Activated CD4-positive, alpha-beta T cell treated with anti-CD3 and anti-CD28 coated beads, Interleukin-2, amount 50 U/mL, for 48 hours (primary cell): ENCODE measurements at places on chromosomes 1 and 21.

DNA sequence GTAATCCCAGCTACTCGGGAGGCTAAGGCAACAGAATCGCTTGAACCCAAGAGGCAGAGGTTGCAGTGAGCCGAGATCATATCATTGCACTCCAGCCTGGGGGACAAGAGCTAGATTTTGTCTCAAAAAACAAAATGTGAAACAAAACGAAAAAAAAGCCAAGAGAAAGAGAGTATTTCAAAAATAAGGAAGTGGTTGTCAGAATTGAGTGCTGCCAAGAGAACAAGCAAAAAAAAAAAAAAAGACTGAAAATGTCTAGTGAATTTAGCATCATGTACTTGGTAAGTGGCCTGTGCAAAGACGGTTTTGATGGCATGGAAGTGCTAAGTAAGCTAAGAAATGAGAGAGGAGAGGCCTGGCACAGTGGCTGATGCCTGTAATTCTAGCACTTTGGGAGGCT, 14.3 kb downstream of the KPNA6 start:
- no peak for DNase-seq

DNA sequence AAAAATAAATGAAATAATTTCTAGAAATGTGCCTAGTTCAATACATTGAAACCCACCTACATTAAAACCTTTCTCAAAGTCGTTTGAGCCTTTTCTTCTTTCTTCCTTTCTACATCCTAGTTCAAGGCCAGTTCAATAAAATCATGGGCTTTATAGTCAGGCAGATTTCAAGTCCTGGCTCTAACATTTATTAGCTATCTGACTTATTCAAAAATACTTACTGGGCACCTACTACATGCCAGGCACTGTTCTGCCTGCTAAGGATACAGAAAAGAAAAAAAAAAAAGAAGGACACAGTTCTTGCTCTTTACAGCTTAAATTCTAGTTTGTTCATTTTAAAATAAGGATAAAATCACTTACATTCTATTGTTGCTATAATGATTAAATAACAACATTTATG, 134.2 kb upstream of the FGGY start:
- no peak for DNase-seq

- DNase-seq, result no peak
Measured at GRCh38 chr1:223617323-223618070, 48.0 kb downstream of the CAPN8 start.

DNA sequence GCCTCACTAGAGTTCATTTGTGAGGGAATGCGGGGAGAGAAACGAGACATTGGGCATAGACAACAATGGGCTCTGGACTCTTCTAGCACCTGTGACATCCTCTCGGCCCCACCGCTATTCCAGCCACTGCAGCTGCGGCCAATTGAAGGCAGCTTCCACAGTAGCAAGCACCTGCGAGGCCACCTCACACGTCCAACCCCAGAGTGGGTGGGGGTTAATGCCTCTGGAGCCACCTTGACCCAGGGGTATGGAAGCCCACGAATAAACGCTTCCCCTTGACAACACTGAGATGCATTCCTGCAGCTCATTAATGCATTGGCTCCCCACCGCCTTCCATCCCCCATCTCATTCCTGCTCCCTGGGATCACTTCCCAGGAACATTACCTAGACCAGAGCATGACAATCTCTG, 104.4 kb downstream of the GLIS1 start:
- DNase-seq, result no peak

DNA sequence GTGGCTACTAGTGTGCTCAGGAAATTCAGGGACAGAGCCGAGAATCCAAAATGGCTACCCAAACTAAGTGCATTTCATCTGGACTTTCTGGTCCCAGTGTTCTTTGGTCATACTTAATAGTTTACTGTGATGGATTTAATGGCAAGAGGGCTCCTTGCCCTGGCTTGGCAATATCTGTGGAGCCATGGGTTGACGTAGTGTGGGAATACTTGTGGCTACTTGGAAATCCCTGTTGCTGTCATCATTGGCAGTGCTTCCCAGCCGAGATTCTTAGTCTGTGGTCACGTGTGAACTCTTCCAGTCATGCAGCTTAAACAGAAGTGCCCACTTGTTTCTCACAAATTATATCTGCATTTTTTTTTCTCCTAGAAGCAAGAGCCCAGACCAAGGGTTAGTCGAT, 198.9 kb downstream of the HS2ST1 start:
- DNase-seq, result no peak

DNA sequence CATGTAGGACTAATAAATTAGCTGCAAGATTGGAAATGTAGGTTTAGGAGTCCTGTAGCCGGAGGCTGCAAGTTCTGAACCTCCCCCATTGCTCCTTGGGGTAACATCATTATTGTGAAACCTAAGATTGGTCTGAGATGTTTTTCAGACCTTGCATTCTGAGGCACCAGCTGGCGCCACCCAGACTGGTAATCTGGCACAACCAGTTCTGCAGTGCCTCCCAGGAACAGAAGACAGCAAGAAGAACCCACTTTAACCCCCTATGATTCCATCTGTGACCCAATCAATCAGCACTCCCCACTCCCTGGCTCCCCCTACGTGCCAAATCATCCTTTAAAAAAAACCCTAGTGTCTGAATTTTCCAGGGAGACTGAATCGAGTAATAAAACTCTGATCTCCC, 11.6 kb upstream of the DNAJC6 start:
- no peak for DNase-seq

GRCh38 chr1:220748089-220748934, at the start of gene MTARC2:
Gene MTARC2 (plus strand): TSS chr1:220748322. CDS start chr1:220748532, 210 bp downstream.
- peak; percentile 8 for DNase-seq

- no peak for DNase-seq
Measured at GRCh38 chr1:25072461-25072860, 142.4 kb upstream of the RUNX3 start.

DNA sequence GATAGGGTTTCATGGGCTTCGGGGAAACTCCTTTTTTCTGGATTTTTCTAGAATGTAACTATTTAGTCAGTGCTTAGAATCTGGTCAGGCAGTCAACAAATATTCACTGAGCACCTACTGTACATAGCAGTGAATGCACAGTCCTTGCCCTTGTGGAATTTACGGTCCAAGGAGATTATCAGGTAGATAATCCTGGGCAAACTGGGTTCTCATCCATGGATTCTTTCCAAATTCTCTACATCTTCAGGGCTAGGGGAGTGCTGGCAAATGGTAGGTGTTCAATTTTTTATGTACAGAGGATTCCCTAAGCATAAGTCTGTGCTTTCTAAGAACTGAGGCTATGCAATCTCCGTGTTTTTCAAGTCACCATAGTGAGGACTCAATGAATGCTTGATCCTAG, 140.7 kb upstream of the CD34 start:
- no peak for DNase-seq

GRCh38 chr1:21217812-21218596, 41.3 kb upstream of the EIF4G3 start:
- DNase-seq, result peak; percentile 72

- no peak for DNase-seq
Measured at GRCh38 chr1:56526571-56527174, 52.7 kb downstream of the PLPP3 start.

DNA sequence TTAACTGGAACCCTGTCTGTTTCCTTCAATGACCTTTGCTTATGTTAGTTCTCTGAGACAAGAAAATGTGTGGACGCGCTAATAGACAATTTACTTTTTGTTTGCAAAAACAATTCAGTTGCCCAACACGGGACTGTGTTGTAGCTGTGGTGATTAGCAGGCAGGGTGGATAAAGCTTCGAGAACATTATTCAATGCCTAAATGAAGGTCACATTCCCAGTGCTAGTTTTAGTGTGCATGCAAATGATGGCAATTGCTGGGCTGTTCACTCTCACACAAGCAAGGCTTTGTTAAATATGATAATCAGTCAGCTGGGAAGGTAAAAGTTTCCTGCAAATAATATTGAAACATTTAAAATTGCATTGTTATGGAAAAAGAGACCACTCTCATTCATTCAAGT, 188.4 kb downstream of the BACH1 start:
- DNase-seq, result no peak

DNA sequence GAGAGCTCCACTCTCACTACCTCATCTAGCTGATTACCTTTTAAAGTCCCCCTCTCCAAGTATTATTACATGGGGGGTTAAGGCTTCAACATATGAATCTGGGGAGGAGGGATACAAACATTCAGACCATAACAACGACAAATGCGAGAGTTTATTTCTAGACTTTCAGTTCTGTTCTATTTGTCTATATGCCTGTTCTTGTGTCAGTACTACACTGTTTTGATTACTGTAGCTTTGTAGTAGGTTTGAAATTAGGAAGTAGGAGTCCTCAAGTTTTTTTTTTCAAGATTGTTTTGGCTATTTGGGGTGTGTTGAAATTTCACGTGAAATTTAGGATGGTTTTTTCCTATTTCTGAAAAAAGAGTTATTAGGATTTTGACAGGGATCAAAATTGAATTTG, 16.3 kb downstream of the ZMYM4 start:
- DNase-seq, result no peak

GRCh38 chr1:151159373-151159772, 2.9 kb downstream of the TNFAIP8L2 start:
- no peak for DNase-seq

- no peak for DNase-seq
Measured at GRCh38 chr1:196557797-196558196, 50.4 kb downstream of the KCNT2 start.

GRCh38 chr21:27045281-27045985, 78.5 kb upstream of the ADAMTS5 start:
- DNase-seq, result no peak

DNA sequence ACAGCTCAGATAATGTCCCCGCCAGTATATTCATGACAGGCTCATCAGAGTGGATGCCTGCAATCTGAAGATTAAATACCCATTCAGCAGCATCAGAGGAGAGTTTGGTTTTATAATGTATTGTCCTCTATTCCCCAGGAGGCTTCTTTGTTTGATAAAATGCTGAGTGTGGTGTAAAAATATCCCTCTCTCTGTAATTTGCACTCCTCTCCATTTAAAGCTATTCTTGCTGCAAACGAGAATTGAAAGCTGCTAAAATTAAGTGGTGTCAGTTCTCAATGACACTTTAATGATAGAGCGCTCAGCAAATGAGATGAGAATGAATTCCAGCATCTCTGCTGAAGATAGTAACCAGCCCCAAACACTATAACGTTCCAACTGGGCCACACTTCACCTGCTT, 205.7 kb upstream of the RRP15 start:
- DNase-seq, result no peak

DNA sequence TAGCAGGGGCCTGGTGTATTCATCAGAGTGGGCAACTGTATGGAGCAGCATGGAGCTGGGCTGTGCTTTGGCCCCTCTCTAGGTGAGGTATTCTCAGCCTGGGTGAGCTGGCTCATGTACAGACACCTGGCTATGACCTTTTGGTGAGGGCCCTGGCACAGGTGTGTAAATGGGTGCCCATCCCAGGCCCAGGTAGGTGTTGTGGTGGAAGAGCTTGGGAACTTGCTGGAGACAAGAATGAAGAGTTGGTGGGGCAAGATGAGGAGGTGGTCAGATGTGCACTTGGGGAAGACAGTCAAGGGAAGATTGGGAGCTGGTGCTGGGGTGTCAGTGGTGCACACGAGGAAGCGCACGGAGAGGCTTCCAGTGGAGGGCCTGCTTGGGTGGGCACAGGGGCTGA, 95.5 kb downstream of the TRIM11 start:
- DNase-seq, result no peak

DNA sequence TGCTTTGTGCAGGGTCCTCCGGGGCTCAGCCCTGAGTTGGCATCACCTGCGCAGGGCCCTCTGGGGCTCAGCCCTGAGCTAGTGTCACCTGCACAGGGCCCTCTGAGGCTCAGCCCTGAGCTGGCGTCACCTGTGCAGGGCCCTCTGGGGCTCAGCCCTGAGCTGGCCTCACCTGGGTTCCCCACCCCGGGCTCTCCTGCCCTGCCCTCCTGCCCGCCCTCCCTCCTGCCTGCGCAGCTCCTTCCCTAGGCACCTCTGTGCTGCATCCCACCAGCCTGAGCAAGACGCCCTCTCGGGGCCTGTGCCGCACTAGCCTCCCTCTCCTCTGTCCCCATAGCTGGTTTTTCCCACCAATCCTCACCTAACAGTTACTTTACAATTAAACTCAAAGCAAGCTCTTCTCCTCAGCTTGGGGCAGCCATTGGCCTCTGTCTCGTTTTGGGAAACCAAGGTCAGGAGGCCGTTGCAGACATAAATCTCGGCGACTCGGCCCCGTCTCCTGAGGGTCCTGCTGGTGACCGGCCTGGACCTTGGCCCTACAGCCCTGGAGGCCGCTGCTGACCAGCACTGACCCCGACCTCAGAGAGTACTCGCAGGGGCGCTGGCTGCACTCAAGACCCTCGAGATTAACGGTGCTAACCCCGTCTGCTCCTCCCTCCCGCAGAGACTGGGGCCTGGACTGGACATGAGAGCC, 22.7 kb downstream of the COL6A1 start:
- no peak for DNase-seq

GRCh38 chr1:222096476-222096772, 354.5 kb upstream of the DUSP10 start:
- DNase-seq, result no peak

DNA sequence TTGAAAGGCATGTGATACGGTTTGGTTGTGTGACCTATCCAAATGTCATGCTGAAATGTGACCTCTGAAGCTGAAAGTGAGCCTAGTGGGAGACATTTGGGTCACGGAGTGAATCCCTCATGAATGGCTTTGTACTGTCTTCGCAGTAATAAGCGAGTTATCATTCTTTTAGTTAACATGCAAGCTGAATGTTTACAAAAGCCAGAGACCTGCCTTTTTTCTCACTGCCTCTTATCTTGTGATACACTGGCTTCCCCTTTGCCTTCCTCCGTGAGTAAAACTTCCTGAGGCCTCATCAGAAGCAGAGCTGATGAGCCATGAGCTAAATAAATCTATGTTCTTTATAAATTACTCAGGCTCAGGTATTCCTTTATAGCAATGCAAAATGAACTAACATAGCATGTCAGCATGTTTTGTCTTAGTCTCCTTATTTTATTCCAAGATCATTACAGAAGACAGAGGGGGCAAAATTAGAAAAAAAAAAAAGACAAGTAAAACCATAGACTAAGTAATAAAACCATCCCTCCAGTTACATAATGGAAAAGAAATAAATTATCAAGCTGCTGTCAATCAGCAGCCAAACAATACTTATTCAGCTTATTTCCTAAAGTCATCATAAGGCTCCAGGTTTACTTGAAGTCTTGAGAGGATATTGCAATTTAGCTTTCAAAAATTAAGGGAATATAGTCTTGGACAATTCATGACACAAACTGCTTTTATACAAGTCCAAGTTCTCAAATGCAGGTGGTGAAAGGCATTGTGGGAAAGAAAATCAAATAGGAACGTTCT, 12.1 kb downstream of the RGS18 start:
- no peak for DNase-seq

GRCh38 chr1:61047061-61047460, 35.3 kb upstream of the NFIA start:
- DNase-seq, result no peak

DNA sequence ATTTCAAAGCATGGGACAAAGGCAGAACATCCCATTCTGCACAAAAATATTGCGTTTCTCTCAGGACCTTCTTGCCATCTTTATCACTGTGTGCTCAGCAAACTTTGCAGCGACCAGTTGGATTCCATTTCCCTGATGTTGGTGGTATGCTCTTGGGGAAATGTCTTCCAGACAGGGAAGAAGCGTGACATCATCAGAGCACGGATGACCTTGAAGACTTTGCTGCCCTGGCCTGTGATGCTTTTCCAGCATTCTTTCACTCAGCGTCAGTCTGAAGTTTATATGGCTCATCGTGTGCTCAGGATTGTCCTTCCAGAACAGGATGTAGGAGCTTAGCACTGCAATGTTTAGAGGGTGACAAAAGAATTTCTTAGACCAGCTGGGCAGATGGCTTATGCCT, 131.4 kb upstream of the F3 start:
- DNase-seq, result no peak

- no peak for DNase-seq
Measured at GRCh38 chr21:14519000-14519399, 27.1 kb downstream of the SAMSN1 start.
